ENCODE measurements at places on chromosomes 6 and 20.
A peak's percentile ranks its signal among the peaks of the same experiment; 100 is the strongest.

GRCh38 chr20:37348792-37349516 lies 3.0 kb downstream of the SRC start:
- DNase-seq, result no peak

DNA sequence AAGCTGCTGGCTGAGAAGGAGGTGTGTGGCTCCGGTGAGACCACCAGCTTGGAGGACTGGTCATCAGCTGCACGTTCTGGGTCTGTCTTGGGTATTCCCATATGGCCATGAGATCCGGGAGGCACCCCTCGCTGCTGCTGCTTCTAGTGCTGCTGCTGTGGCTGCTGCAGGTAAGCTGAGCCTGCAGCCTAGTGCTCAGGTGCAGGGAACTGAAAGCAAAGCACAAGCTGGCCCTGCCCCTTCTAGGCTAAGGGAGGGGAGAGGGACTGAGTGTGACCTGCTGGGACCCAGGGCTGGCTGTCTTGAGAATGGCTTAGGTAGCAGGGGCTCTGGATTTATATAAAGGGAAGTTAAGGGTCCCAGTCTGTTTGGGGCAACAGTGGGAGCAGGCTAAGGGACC lies 403 bp downstream of the CDH26 start:
- DNase-seq, result no peak

DNA sequence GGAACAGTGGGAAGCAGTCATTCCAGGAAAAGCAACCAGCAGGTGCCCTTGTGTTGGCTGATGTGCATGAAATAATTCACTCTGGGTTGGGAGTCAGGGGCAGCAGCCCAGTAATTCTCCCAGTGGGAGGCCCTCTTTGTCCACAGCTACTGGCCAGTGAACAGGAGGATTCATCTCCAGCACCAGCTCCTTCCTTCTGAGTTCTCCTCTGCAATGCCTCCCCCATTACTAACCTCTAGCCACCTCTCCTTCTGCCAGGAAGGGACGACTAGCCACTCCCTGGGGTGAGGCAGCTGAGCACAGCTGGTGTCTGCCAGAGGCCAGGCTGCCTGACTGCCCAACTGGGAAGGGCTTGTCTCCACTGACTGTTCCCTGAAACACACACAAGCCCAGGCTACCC lies 12.5 kb upstream of the R3HDML start:
- no peak for DNase-seq

- DNase-seq, result no peak
These were observed 14.8 kb upstream of the MAS1L start for GRCh38 chr6:29502597-29502996.

DNA sequence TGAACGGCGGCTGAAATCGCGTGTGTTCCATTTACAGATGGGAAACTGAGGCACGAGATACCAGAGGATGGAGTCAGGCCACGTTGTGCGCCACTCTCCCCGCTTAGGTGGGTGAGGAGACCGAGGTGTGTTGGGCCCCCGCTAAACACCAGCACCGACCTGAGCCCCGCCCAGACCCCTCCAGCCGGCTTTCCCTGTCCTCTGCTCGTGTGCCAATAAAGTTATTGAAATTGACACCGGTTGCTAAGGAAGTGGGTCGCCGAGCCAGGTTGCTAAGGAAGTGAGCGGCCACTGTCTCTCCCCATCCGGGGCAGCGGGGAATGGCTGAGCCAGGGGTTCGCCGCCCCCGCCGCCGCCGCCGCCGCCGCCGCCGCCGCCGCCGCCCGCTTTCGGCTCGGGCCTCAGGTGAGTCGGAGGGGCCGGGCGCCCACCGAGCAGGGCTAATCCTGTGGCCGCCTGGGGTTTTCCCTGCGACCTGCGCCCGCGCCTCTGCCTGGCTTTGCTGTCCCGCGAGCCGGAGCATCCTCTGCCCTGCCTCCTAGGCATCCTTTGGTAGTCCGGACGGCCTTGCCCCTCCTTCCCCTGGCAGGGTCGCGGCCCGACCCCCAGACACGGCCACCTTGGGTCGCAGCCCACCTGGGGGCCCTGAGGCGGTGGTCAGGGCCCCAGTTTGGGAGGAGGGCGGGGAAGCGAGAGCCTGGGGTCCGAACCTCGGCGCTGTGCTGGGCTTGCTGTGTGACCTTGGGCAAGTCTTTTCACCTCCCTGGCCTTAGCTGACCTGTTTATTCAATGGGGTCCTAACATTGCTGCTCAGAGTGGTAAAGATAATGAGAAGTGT lies at the start of gene KIF3B:
Gene KIF3B (plus strand): TSS at position 291 of the 838 bp plus-strand sequence. CDS start 32,127 bp downstream, outside the sequence.
- DNase-seq, result peak; percentile 93

DNA sequence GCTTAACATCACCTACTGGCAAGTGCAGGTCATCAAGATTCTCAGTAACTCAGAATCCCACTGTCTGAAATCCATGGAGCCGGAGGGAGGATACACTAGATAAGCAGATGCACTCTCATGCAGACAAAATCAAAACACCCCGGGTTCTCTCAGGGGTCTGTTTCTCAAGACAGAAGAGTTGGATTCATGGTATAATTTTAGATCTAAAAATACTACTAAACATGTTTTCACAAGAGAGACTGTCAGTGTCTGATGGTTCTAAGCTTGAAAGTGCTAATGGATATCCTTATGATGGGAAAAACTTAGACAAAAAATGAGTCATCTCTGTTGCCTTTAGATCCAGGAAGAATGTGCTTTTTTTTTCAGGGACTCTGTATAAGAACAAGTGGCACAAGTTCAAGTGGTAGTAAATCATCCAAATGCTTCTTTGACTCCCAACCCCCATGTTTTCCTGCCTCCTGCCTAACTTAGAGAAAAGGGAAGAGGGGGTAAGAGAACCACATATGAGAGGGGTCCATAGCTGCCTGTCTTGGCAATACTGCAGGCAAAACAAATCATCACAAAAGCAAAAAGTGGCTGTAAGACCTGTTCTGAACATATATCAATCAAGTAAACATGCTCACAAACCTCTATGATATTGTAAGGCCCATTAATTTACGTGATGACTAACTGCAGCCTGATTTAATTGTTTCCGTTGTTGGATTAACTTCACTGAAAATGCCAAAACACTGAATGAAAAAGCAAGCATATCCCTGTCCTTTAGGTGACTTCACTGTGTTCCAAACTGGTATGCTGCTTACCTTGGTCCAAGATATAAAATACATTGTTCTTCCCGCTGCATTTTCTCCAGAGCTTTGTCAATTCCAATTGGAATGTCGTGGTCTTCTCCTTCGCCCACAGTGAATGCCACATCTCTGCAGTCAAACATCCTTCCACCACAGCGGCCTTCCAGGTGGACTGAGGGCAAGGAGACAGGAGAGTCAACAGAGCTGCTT lies 84.0 kb upstream of the TULP1 start:
- DNase-seq, result no peak

DNA sequence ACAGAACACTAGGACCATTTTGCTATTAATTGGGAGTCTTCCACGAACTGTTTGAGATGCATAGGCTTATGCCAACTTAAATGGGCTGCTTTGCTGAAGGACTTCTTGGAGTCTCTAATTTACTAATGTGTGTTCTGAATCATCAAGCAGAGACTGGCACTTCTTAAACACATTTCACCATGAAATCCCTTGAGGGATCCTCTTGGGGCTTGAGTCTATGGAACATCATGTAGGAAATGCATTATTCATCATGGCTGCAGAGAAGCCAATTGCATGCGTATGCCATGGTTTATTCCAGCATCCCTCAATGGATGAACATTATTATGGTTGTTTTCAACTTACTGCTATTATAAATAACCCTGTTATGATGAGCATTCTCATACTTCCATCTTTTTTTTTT lies 73.4 kb downstream of the FGD2 start:
- DNase-seq, result no peak

- no peak for DNase-seq
These were observed 6.0 kb downstream of the SUMO4 start for GRCh38 chr6:149405823-149406765.

- no peak for DNase-seq
These were observed 434.2 kb downstream of the BCKDHB start for GRCh38 chr6:80540700-80541099.

- DNase-seq, result no peak
These were observed 455.0 kb downstream of the RFPL4B start for GRCh38 chr6:112802144-112802543.

DNA sequence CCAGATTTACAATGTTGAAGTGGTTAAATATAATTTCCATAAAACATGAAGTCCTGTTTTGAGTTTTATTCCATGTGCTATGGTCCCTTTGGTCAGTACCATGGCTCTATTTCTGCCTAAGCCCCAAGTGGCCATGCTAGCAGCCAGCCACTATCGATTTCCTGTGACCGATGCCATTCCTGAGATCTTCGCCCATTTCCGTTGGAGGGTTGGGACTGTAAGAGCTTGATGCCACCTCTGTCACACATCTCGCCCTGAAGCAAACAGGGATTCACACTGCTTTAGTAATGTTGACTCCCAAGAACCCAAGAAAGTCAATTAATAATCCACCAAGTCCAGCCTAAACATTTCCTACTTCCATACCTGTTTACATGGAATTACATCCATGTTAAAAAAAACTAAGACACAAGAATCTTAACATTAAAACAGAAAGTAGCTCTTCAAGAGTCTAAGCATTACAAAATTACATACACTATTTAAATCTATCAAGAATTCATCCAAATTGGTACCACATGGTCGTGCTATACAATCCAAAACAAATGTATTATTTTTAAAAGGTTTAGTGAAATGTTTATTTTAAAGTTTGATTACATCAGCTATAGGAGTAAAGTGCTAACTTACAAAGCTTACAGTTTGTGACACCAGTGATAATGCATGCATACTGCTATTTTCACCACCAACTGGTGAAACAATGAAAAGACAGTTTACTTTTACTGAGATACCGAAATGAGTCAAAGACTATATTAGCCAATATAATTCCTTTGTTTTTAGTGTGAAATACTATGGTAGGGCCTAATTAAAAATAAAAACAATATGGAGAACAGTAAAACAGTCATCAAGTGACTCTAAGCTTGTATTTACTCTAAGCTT lies 2.5 kb downstream of the RBM39 start:
- DNase-seq, result no peak

GRCh38 chr20:48898896-48899530 lies 22.5 kb upstream of the ARFGEF2 start:
- DNase-seq, result no peak

GRCh38 chr6:75079589-75079988 lies 126.3 kb downstream of the COL12A1 start:
- DNase-seq, result no peak

DNA sequence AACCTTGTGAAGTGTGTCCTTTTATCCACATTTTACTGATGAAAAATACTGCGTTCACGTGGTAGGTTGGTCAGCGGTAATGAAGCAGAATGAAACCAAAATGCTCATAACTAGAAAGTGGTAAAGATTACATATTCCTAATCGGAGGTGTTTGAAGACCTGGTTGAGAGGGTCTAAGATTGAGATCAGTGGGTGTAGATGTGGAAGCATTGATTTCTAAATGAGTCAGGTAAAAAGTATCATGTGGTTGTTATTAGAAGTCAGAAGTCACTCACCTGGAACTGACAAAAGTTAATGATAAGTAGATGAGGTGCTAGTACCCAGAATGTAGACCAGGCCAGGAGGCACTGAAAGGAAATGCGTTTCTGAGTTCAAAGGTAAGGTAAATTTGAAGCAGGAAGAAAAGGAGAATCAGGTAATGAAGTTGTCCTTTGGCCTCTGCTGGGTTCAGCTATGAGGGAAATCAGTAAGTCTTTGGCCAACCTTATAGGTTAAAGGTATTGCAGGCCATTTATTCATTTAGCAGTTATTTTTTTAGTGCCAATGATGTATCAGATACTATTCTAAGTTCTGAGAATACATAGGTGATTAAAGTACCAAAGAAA lies 31.2 kb downstream of the FAM83B start:
- no peak for DNase-seq

DNA sequence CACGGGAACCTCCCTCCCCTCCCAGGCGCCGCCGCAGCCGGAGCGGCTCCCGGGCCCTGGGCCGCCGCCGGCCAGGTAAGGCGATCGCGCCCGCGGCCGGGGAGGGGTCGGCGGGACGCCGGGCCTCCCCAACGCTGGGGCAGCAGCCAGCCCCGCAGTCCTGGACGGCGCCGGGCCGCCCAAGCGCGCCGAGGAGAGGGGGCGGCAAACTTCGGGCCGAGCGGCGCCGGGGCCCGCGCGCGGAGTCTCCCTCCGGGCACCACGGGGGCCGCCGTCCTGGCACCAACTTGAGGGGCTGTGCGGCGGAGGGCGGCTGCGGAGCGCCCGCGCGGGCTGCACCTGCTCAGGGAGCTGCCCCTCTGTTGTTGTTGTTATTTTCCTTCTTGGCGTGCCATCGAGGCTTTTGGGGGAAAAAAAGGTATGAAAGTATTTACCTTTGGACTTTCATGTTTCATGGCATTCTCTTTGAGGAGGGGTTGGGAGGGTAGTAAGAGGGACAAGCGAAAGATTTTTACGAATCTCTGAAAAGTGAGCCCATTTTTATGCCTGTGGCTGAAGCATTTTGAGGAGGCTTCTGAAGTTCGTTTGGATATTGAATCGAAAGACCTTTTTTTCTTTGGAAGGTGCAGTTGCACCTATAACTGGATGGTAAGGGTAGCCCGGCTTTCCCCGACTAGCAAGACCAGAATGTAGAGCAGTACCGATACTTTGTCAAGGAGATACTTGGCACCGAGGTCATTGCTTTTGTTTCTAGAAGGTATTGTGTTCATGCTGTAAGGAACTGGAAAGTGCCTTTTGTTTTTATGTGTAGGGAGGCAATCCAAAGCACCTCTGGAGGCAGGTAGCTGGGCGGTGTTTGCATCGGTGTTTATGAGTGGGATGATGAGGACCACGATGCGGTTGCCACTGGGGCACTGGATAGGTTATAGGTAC lies at the start of gene RNF182:
Gene RNF182 (plus strand): TSS at position 4 of the 933 bp plus-strand sequence. CDS start 52,168 bp downstream, outside the sequence.
- DNase-seq, result no peak

DNA sequence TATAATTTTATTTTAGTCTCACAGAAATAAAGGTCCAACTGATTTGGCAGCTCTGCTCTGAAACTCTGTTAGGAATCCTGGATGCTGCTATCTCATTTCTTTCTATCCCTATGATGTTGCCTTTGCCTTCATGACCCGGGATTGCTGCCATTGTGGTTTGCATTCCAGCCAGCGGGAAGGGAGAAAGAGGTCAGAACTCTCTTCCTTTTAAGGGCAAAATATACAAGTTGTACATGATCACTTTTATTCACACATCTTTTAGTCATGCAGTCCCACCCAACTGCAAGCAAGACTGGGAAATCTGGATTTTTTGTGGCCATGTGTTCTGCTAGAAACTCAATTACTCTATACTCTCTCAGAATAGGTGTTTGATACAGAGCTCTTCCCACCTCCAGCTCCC lies 263.1 kb upstream of the ZFP64 start:
- DNase-seq, result no peak

- no peak for DNase-seq
These were observed 50.8 kb downstream of the UTRN start for GRCh38 chr6:144335914-144336313.

GRCh38 chr6:150866147-150866990 lies 867 bp downstream of the MTHFD1L start:
- DNase-seq, result peak; percentile 92

DNA sequence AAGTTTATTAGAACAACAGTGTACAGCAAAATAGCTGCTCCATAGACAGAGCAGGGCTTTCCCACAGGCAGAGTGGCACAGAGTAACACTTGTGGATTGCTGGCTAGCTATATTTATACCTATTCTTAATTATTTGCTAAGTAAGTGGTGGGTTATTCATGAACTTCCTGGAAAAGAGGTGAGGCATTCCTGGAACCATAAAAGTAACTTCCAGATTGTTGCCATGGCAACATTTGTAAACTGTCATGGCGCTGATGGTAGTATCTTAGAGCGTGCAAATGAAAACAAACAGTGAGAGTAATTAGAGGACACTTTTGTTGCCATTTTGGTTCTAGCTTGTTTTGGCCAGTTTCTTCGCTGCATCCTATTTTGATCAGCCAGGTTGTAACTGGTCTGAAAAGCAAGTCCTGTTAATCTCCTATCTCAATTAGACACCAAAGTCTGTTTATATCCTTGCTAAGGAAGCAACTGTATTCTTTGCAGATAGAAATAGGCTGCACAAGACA lies 23.9 kb downstream of the DEFB114 start:
- no peak for DNase-seq
